Activated B cell treated with CpG ODN at 0.5 μM for 24 hours (primary cell): ENCODE measurements at places on chromosomes 3 and 15.

GRCh38 chr15:80695099-80695910, at the start of gene ABHD17C:
Gene ABHD17C, plus strand, starts transcription at chr15:80695310. Its CDS starts 120 bp downstream, at chr15:80695430.
- DNase-seq = peak; percentile 58

DNA sequence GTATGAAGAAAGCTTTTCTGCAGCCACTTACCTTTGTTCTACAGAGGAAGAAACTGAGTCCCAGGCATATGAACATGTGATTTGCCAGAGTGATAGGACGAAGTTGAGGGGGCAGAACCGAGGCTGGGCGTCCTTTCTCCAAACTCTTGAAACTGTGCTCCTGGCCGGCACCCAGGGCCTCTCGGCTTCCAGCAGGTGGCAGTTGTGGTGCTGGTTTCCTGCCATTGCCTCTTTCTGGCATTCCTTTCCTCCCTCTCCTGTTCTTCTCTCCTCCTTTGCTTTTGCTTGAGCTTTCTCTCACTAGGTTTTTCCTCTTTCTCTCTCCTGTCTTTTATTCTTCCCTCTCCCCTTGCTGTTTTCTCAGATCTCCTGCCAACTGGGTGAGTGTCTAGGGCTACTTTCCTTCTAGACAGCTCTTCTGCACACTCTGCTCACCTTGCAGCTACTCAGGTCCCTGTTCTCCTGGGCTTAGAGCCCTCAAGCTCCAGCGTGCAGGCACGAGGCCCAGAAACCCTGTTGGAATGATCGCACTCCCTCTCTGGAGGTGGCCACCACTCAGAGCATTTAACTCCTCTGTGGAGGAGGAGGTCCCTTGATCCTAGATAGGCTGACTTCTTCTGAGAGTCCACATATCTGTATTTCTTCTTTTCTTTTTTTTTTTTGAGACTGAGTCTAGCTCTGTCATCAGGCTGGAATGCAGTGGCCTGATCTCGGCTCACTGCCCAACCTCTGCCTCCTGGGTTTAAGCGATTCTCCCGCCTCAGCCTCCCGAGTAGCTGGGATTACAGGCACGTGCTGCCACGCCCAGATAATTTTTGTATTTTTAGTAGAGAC, 26.2 kb downstream of the TRAK1 start:
- no peak for DNase-seq

DNA sequence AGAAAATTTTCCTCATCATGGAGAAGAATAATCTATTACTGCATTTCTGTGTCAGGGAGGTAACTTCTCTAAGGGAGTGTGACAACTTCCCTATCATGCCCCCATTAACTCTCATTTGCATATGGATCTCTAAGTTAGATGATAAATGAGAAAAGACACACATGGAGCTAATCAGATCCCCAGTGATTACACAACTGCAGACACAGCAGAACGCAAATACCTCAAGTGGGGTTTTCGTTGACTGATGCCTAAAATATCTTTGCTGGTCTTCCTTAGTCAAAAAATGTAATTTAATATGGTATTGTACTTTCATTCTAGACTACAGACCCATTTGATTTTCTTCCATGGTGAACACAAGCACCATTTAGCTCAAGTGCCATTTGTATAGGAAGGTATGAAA, 630.5 kb downstream of the TBL1XR1 start:
- DNase-seq = no peak

DNA sequence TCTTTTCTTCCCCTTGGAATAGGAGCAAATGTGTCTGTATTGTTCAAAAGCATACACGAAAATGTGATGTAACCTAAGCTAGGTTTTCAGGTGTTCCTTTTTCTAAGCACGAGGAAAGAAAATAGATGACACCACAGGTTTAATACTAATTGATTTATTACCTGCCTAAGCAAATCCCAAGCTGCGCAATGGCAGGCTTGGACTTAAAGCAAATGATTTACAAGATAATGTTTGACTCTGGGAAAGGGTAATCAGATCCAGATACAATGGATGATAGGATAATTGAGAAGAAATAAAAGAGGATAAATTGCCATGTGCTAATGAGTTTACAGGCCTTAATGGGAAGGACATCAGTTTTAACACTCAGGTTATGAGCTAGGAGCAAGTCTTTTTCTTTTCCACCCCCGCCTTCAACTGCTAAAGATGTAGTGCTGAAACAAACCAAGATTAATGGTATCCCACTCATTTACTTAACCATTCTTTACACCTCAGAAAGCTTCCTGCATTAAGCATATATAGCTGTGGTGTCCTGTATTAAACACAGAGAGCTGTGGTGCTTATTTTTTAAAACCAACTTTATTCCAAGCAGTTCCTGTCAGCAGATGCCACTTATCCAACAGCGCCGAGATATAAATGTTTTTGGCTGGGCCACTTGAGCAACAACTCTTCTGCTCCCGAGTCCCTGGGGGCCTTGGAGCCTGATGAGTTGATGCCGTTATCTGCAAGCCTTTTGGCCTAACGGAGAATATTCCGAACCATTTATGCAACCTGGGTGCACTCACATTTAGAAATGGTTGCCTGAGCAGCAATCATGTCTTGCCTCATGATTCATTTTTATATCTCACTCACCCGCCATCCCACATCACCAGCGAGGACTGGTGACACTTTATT, 205.5 kb downstream of the MECOM start:
- no peak for DNase-seq

DNA sequence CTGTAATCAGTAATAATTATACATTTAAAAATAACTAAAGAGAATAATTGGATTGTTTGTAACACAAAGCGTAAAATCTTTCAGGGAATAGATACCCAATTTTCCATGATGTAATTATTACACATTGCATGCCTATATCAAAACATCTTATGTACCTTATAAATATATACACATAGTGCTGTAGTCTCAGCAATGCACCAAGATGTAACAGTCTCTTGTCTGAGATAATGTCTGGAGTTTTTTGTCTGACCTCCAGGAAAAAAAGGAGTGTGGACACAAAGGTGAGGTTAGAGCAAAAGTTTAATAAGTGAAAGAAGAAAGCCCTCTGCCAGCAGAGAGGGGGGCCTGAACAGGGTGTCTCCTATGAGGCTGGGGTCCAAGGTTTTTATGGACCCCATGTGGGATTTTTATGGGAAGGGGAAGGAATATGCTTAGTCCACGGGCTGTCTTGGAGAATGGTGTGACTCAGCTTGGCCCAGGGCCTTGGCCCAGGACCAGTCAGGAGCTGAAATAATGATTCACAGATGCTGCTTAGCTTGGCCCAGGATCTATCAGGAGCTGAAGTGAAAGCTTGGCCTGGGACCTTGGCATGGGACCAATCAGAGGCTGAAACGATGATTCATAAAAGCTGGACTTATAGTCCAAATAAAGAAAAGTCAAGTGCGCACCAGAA, 545.0 kb downstream of the ZPLD1 start:
- no peak for DNase-seq

DNA sequence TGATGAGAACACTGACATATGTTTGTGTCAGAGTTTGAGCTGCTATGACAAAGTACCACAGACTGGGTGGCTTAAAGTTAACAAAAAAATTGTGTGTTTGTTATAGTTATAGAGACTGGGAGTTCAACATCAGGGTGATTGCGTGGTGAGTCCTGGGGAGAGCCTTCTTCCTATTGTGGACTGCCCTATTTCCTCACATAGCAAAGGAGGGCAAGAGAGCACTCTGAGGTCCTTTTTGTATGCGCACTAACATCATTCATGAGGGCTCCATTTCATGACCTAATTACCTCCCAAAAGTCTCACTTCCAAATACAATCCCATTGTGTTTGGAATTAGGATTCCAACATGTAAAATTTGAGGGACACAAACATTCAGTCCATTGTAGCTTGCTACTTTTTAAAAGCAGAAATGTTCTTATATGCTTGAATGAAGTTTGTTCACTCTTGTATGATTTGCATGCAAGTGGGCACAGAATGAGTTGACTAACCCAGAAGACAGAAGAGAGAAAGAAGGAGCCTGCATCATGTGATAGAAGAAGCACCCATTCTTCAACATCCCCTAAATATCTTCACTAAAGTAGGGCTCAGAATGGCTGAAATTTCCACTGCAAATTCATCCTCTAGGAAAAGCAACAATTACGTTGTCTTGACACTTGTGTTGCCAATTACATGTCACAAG, 18.9 kb upstream of the ALCAM start:
- DNase-seq = no peak

DNA sequence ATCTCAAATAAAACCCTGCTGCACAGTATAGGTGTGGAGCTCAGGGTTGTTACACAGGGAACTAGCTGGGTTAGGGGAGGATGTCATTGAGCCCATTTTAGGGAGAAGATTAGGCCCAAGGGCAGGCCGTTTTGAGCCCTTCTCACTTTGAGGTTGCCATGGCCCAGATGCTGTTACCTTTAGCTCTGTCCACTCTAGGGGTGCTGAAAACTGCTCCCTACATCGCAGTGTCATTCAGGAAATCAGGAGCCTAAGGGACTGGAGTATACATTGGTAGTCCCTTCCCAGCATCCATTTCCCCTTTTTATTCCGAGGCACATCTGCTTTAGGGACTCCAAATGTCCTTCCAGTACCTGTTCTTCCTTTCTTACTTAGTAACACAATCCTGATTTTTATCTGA, 79.0 kb upstream of the SELENOK start:
- no peak for DNase-seq

DNA sequence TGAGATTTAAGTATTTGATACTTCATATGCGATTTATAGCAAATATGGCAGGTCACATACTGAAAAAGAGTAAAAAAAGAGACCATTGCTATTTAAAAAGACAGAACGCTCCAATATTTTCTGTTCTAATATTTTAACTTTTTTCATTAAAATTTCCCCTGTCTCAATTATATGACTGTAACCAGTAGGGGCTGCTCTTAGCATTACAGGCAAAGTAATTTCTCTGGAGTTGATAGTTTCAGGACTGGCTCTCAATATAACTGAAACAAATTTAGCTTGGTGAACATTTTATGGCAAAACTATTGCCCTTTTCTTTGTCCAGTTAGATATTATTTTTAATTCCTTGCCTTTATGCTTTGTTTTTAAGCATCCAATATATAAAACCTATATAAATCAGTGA, 286.3 kb upstream of the ROBO2 start:
- no peak for DNase-seq

- DNase-seq = no peak
Observed at GRCh38 chr3:172317984-172318383, 130.3 kb downstream of the GHSR start.

GRCh38 chr3:177050501-177051237, 146.6 kb downstream of the TBL1XR1 start:
- DNase-seq = no peak

- no peak for DNase-seq
Observed at GRCh38 chr3:122025296-122025695, 3.2 kb upstream of the ILDR1 start.

DNA sequence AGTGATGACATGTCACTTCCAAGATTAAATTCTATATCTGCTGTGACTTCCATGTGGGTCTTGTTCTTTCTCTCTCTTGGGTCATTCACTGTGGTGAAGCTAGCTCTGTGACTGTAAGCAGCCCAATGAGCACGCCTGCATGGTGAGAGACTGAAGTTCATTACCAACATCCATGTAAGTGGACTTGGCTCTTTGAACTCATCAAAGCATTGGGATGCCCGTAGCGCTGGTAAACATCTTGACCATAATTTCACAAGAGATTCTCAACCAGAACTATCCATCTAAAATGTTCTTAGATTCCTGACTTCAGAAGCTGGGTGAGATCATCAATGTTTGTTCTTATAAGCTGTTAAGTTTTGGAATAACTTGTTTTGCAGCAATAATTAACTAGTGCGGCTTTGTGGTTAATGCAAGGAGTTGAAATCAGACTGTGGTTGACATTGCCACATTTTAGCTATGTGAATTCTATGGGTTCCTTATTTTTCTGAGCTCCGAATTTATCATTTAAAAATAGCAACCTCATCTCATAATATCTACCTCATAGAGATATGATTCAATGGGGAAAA, 31.6 kb upstream of the LRRC3B start:
- no peak for DNase-seq

DNA sequence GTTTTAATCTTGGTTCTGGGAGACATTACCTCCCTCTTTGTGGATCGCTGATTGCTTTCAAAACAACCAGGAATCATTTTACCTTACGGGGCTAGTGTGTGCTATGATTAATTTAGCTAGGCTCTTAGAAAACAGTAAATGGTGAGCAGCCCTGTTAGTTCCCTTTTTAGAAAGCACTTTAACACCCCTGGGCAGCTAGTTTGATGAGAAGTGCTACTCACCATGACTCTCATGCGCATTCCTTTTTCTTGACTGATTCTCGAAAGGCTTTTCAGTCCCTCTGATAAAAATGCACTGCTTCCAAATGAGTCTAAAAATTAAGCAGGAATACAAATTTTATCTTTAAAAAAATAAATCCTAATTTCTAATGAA, 75.3 kb upstream of the LEKR1 start:
- no peak for DNase-seq

- no peak for DNase-seq
Observed at GRCh38 chr3:126353694-126354321, 3.4 kb downstream of the KLF15 start.

GRCh38 chr15:38707802-38708671, 143.4 kb upstream of the RASGRP1 start:
- DNase-seq = no peak

DNA sequence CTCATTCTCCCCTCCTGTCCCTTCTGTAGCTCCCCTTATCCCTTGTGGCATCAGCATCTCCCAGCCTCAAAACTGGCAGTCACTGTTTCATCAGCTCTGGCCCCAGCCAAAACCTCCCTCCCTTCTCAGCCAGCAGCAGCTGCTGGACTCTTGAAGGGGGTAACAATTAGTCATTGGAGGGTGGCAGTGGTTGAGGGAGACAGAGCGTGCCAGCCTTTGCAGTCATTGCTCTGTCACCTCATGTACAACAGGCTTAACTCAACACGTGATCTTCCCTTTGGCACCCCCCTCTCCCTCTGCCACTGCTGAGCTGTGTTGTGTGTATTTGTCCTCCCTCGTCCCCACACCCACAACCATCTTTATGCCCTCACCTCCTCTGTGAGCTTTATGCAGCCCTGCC, 28.2 kb downstream of the RBP2 start:
- no peak for DNase-seq

DNA sequence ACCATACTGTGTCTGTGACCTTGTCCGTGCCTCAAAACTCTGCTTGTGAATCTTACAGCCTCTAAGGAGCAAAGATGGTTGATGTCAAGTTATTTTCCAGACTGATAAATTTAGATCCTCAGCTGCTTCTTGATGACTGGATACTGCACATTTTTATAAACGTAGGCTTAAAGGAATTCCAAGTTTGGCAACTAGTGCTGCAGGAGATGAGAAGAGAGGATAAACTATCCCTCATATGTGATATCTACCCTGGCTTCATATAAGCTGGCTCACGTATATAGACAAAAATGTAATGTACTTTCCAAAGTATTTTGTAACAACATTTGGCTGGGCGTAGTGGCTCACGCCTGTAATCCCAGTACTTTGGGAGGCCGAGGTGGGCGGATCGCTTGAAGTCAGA, 89.6 kb downstream of the GMPS start:
- DNase-seq = no peak

DNA sequence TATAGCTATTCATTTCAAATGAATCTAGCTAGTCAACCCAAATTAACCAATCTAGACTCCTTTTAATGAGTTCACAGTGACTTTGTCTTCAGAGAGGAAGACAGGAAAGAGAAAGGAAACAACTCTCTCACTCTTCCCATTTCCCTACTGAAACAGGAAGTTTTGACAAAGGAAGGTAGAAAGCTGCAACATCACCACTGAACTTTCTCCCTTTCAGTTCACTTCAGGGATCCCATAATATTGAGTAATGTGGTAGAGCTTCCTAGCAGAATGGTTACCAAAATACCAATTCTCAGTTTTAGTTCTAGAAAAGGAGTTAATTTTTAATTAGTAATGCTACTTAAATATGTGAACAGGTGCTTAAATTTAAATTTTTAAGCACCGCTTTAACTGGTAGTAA, 7.5 kb downstream of the VPS13C start:
- no peak for DNase-seq

GRCh38 chr3:15056676-15057404, 8.3 kb downstream of the MRPS25 start:
- no peak for DNase-seq
